ENCODE measurements at places on chromosomes 11 and 22.

DNA sequence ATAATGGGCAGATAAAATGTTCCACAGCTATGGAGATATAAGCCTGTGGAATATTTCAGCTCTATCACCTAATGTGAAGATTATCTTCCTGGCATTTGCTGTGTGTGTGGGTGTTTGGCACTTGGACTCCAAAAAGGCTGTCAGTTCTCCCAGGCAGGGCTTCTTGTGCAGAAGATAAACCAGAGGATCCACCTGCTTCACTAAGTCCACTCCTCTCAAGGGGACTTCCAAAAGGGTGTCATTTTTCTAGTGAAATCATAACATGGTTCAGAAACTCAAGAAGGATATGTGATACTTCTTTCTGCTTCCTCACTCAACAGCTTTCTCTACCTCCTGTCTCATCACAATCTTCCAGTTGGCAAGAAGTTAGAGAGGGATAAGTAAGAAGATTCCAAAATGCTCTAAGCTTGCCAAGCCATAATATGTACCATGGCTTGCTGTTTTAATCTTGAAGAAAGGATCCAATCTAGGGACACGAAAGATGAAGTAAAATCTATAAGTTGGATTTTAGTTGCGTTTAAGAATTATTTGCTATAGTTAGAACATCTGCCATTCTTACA, 206.2 kb upstream of the MTMR2 start:
- no peak for DNase-seq

DNA sequence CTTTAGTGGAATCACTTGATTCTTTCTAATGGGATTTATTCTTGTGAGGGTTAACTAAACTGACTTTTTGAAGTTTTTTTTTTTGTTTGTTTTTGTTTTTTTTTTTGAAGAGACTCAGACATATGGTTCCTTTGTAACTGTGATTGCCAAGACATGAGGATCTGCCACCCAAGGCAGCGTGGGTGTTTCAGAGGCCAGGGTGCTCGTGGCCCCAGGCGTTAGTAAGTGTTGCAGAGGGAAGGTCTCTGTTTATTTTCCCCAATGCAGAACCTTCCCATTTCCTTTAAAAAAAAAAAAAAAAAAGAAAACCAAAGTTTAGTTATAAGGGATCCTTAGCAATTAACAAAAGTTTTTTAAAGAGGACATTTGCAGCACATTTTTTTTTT, 94.8 kb downstream of the CTTN start:
- no peak for DNase-seq

DNA sequence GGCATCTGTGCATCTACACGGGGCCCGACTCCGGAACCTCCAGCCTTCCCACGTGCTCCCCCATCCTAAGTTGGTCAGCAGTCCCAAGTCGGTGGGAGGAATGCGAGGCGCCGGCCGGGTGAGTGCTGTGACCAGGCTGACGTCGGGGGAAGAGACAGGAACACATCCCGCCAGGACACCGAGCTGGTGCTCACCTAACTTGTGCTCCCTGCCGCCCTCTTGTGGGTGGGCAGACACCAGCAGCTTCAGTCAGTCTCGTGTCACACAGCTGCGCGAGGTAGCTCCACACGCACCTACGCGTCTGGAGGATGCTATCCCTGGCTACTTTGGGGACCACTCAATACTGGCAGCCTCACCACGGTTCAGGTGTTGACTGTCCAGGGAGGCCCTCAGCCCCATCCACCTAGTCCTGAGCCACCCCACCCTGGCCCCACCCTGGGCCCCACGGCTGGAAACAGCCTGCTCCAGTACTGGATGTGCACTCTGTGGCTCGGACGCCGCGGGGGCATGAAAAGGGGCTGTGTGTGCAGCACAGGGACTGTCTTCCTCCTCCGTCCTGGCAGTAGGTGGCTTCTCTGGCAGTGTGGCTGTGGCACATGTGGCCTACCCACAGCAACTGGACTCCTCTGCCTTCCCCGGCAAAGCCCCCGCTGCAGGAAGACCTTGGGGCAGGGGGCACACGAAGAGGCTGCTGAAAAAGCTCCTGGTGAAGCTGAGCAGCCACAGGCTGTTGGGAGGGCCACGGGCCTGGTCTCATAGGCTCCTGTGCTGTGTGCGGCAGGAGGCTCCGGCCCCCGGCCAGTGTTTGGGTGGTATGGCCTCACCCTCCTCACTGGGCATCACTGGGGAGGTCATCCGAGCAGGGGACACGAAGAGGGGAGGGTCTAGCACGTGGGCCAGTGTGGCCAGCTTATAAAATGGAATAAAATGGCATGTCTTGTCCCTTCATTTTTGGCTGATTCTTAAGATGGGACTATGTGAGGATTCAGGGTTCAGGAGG, 11.2 kb upstream of the BID start:
- DNase-seq, result no peak

DNA sequence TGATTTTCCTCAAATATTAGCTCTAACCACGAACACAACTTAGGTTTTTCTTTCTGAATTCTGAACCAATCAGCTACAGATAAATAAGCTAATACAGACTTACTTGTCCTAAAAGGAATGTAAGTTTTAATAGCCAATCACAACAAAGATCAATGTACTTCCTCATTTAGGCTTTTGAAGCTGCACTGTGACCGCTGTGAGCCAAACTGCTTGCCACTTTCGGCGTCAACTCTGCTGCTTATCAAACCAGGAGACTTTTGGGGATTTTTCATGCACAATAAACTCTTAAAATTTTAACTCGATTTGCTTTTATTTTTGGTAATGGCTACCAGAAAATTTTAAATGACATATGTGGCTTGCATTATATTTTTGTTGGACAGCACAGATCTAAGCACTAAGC, 92.5 kb downstream of the TMPRSS5 start:
- DNase-seq, result no peak

GRCh38 chr11:19982774-19983495, 177.3 kb downstream of the DBX1 start:
- DNase-seq, result no peak

GRCh38 chr22:39363751-39364515, 14.1 kb downstream of the SYNGR1 start:
- DNase-seq, result no peak

- DNase-seq, result no peak
Measured at GRCh38 chr11:94241896-94242295, 62.5 kb upstream of the IZUMO1R start.

DNA sequence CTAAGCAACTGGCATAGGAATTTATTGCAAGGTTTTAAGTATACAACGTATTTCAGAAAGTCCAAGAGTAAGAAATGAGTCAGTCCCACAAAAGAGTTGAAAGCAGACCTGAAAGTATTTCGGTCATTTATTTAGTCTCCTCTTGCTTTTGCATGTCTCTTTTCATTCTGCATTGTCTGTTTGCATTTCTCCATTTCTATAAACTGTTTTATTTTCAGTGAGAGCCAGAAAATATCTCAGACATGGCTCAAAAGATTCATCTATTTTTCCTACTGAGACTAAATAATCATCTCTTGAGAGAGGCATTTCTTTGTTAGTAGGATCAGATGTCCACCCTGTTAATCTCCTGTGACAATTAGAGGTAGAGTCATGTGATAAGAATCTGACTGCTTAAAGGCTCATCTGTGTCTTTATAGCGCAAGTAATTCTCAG, 219.1 kb upstream of the CCDC179 start:
- no peak for DNase-seq

DNA sequence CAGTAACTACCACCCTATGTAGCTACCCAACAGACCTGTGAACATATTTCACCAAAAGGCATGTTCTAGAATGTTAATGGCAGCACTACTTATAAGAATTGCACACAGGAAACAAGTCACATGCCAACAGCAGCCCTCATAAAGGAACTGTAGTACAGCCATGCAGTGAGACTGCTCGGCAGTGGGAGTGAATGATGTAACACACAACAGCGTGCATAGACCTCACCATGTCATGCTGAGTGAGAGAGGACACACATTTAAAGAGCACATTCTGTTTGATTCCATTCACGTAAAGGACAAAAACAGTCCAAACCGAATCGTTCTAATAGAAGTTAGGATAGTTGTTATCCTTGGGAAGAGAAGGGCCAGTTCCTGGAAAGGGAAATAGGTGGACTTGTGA, 27.2 kb upstream of the KIRREL3 start:
- no peak for DNase-seq

GRCh38 chr11:16945671-16946469, 68.3 kb downstream of the PLEKHA7 start:
- DNase-seq, result no peak

DNA sequence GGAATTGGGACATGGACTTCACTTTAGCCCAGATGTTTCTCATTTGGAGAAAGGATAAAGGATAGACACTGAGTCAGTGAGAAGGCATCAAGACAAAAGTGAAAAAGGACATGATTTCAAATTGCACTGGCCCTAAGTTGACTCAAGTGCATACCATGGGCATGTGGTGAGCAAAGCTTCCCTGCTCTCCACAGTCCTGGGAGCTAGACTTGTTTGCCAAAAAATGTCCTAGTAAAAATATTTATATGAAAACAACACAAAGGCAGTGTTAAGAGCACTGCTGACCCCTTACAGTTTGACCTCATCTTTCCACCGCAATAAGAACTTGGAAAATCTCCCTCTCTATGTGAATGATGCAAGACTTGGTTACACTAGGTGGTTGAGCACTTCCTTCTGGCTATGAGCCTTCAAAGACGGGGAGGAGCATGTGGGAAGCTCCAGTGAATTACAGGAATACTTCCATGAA, 46.5 kb upstream of the FIBIN start:
- no peak for DNase-seq

- peak; percentile 36 for DNase-seq
Measured at GRCh38 chr11:123478352-123478987, 48.4 kb downstream of the GRAMD1B start.

GRCh38 chr11:132095230-132096131, 725.1 kb downstream of the NTM start:
- no peak for DNase-seq

GRCh38 chr11:83157594-83158356, 844 bp downstream of the PCF11 start:
- no peak for DNase-seq

DNA sequence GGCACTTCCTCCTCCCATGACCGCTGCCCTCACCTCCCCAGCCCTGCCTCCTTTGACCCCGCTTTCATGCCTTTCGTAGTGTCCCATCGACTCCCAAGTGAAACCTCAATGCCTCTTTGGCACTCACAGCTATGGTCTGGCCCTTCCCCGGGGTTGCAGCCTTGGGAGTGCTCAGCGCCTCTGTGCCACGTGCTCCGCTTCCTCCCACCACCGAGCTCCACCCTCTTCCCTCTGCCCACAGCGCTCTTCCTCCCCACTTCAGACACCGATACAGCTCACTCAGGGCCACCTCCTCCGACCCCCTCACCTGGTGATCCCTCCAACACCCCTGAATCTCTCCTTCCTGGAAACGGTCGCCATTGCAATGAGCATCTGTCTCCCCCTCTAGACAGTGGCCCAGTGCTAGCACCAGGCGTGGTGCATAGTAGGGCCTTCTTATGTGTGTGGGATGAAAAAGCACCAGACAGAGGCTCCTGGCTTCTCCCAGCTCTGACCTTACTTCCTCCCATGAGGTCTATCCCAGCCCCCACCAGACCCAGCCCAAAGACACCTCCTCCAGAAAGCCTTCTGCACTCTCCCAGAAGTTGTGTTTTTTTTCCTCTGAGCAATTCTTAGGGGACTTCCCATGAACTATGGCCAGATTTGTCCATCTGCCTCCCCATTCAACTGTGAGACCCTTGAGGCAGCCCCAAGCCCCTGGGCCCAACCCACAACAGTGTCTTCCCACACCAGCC, 16.4 kb upstream of the SCGB1A1 start:
- DNase-seq, result no peak

DNA sequence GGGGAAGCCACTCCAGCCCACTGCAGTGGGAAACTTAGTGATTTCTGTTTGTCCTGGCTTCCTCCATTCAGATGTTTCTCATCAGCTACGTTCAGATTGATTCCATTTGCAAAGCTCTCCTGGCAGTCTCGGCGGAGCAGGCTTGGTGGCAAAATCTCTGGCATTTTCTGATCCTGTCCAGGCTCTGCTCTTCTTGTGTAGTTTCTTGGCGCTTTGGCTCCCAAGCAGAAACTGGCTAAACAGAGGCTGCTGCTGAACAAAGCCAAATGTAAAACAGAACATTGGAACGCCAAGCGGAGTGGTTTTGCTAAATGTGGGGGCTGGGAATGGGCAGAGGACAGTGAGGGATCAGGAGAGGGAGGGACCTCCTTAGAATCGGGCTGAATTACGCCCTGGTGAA, 36.7 kb downstream of the ADAMTS8 start:
- no peak for DNase-seq

DNA sequence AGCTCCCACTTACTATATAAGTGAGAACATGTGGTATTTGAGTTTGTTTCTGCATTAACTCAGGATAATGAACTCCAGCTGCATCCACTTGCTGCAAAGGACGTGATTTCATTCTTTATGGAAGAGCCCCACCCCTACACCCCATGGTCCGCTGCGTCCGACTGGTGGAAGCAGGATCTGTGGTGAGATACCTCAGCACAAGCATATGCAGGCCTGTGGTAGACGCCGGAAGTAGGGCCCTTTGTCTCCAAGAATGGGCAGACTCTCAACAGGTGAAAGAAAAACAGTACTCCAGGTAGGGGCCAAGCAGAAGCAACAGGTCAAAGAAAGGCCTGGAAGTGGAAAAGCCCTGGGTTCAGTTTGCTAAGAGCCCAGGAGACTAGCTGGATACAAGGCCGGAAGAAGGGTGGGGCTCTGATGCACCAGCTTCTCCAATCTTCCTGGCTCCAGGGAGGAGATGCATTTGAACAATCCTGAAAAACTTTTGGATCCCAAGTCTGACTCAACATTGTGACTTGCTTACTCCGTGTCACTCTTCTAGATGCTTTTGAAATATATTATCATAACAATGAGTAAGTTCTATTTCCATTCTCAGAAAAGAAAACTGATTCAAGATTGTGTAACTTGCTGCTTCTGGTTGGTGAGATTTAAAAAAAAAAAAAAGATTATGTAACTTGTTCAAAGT, 30.4 kb downstream of the NEAT1 start:
- DNase-seq, result no peak

- DNase-seq, result no peak
Measured at GRCh38 chr22:48719978-48720661, 1107.6 kb downstream of the BRD1 start.

- no peak for DNase-seq
Measured at GRCh38 chr11:69430566-69430965, 50.9 kb upstream of the LINC01488 start.

DNA sequence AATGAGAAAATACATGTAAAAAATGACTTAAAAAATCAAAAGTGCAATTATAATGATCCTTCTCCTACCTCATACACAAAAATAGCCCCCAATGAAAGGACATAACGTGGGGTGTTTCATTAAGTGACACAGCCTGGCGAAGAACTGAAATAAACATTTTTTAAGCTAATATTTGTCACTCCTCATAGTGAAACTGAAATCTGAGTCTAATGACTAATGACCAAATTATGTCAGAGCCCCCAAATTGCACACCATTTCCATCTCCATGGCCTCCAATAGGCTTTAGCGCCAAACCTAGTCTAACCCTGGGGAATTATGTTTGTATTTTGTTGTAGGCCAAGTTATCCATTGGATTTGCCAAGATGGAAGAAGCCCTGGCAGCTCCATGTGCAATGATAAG, 119.1 kb downstream of the WT1 start:
- no peak for DNase-seq

DNA sequence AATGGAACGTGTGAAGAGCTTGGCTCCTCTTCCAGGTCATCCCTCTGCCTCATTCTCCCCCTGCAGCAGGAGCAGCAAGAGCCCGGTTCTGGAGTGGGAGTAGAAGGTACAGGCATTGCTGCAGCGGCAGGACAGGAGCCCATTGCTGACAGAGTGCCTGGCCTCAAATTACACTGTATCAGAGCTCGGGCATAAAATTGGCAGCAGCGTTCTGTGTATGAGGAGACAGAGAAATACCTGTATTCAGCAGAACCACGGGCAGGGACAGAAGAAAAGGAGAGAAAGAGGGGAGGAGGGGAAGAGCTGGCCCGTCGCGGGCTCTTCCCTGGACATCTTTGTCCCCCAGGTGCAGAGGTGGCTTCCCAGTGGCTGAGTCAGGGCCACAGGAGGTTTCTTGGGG, 2.6 kb upstream of the NCF4 start:
- DNase-seq, result no peak
